G401 (cell line): ENCODE measurements at places on chromosomes 16 and 17. TPM values are rescaled to one million over a fixed set of nuclear protein-coding genes. Genes with fewer than 3 reads are reported as not detected.
A peak's percentile ranks its signal among the peaks of the same experiment; 100 is the strongest.

DNA sequence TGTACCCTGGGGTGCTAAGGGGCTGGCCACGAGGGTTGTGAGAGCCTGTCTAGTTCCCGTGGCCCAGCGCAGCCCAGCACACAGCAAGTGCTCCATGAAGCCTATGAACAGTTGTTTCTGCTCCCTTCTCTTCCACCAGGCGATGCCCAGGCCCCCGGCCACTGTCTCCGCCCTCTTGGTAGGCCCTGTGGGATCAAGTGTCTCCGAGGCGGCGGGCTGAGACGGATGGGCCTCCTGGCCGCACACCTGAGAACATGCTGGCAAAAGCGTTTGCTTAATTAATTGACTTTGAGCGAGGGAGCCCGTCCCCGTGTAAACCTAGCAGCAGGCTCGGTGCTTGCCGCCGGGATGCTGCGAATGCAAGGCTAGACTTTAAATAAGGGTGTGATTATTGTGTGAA lies 129.7 kb upstream of the GSE1 start:
- no peak for DNase-seq

DNA sequence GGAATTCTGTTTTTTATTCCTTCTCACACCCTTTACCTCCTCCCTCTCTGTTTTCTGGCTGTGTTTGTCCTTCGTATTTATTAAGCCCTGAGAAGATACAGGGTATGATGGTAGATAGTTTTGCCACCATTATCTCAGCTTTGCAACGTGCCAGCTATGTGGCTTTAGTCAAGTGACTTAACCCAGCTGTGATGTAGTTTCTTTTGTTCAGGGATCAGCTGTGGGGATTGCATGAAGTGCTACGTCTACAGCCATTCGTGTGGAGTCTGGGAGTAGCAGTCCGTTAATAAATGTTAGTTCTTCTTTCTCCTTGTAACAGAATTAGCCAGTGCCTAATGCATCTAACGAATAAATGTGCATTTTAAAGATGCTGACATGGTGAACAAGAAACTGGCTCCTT lies 128.4 kb downstream of the HAPSTR1 start:
- DNase-seq = no peak

GRCh38 chr16:74521691-74522090 lies 85.2 kb downstream of the GLG1 start:
- DNase-seq = peak; percentile 94

GRCh38 chr16:84241778-84242177 lies 2.0 kb upstream of the KCNG4 start:
- DNase-seq = no peak

The TBC1D3K gene
- total RNA-seq = 0.43 and 1.1 TPM in 2 replicates
